ENCODE measurements at places on chromosomes 3 and 15.

DNA sequence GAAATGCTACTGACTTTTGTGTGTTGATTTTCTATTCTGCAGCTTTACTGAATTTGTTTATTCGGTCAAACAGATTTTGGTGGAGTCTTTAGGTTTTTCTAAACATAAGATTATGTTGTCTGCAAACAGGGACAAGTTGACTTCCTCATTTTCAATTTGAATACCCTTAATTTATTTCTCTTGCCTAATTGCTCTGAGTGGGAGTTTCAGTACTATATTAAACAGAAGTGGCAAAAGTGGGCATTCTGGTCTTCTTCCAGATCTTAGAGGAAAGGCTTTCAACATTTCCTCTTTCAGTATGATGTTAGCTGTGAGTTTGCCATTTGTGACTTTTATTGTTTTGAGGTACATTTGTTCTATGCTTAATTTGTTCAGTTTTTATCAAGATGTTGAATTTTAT lies 268.5 kb downstream of the WNT5A start:
- DNase-seq: no peak

GRCh38 chr3:120798346-120798745 lies 55.8 kb downstream of the GTF2E1 start:
- DNase-seq: no peak

- DNase-seq: no peak
Observed at GRCh38 chr15:62187425-62187824, 22.3 kb upstream of the C2CD4B start.

- DNase-seq: no peak
Observed at GRCh38 chr3:150843241-150843640, 62.0 kb downstream of the MINDY4B start.

GRCh38 chr15:80289528-80290495 lies 37.8 kb upstream of the CTXND1 start:
- DNase-seq: no peak

DNA sequence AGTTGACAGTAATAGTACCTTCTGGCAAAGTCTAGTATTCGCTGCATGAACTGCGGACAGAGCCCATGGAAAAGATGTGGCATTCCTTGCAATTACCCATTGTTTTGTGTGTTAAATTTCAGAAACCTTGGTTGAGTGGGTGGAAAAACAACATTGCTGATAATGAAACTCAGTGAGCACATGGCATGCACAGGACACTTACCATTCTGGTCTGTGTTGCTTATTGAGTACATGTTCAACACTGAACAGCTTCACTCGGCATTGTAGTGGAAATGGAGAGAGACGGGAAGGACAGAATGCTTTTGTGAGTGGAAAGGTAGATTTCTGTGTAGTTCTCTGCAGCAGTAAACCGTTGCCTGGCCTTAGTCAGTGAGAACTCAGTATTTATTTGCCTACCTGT lies 165.3 kb downstream of the FNDC3B start:
- no peak for DNase-seq

DNA sequence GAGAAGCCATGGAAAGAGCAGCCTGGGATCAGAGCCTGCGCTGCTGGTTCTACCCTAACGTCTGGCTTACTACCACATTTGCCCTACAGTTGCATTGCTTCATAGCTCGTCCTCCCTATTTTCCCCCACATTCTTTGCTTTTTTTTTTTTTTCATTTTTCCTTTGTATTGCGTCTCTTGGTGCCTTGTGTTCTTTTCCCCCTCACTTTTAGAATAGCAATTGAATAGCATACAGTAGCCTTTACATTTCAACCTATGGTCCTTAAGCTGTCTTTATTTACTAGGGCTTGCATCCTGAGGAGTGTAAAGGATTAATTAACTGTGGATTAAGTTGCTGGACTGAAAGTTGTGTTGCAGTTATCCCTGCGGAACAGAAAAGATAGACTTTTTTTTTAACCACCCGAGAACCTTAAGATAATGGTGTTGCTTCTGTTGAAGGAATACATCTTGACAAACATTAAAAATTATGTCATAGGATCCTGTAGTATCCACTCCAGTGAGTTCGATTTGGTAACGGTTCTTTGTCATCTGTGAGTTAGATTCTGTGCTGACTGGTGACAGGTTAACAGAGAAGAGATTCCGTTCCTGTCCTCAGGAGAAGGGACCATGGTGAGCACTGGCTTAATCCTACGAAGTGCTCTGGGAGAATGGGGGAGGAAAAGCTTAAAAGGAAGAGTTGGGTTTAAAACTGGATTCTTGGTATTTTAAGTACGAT lies 417.4 kb upstream of the NAALADL2 start:
- DNase-seq: peak; percentile 38

DNA sequence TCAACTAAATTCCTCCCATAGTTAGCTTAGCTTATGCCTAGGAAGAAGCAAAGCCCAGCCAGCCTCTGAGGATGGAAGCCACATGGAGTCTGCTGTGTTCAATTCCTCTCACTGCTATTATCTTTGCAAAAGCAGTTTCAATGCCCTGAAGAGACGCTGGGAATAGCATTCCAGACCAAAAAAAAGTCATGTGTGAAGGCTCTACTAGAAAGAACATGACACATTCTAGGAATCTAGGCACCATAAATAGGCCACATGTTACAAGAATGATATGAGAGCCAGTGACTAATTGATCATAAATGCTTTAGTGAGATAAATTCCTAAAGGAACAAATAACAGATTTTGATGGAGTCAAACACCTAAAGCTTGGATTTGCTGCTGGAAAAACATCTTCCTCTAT lies 800.8 kb downstream of the TUSC7 start:
- no peak for DNase-seq

DNA sequence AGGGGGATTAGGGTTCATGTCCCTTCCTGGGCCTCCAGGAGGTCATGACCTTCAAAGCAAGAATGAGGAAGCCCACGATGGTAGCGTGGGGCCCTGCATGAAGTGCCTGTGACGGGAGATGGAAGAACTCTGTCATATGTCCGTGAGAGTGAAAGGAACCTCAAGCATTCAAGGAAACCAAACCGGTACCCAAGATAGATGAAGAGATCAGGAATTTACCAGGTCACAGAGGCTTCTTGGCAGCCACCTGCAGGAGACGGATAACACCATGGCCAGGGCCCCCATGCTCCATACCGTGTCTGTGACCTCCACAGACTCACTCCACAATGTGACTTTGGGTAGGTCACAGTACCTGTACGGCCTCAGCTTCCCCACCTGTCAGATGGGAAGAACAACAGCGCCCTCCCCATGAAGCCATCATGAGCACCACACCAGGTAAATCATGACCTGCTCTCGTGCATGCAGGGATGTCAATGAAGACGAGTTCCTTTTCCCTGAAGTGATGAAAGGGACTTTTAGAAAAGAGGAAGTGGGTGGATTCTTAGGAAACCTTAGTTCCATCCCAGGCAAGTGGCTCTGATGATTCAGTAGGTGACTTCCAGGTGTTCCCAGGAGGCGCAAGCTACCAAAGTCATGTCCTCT lies 23.3 kb upstream of the CYP11A1 start:
- peak; percentile 47 for DNase-seq

GRCh38 chr3:57206423-57206822 lies 6.6 kb upstream of the HESX1 start:
- DNase-seq: no peak

DNA sequence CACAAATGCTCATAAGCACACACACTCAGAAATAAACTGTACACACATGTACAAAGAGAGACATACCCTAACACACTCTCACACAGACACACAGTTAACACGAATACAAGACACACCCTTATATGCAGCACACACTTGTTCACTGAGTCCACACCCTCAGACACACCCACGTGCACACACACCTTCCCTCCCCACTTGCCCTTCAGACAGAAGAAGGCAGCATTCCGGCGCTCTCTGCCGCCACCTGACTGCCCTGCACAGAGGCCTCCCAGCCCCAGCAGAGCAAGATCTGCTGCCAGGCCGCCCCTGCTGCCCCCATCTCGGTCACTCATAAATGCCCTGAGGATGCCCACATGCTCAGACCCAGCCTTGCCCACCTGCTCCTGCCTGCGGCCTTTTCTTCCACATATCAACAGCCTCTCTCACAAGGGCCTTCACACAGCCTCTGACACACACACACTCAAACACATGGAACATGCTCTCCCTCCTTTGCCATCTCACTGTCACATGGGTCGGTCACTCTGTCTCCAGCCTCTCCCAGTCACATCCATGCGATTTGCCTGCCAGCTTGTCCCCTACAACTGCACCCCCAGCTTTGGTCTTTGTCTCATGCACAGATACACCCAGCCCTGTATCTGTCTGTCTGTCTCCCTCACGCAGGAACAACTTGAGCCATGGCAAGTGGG lies 71.1 kb downstream of the EPHB3 start:
- no peak for DNase-seq

DNA sequence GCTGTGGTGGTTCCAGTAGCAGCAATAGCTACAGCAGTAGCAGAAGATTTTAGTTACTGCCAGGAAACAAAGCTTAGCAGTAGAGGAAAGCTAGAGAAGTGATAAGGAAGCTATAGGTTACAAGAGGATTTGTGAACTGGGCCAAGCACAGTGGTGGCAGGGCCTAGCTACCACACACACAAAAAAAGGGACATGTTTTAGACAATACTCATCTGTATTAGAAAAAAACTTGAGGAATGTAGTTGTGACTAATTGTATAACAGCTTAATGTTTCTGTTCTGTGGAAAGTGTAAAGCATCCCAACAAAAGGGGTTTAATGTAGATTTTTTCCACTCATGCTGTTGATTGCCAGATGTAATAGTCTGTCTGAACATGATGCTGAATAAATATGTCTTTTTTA lies 29.9 kb upstream of the PFN2 start:
- no peak for DNase-seq

- DNase-seq: no peak
Observed at GRCh38 chr3:181006541-181006940, 17.0 kb upstream of the DNAJC19 start.

DNA sequence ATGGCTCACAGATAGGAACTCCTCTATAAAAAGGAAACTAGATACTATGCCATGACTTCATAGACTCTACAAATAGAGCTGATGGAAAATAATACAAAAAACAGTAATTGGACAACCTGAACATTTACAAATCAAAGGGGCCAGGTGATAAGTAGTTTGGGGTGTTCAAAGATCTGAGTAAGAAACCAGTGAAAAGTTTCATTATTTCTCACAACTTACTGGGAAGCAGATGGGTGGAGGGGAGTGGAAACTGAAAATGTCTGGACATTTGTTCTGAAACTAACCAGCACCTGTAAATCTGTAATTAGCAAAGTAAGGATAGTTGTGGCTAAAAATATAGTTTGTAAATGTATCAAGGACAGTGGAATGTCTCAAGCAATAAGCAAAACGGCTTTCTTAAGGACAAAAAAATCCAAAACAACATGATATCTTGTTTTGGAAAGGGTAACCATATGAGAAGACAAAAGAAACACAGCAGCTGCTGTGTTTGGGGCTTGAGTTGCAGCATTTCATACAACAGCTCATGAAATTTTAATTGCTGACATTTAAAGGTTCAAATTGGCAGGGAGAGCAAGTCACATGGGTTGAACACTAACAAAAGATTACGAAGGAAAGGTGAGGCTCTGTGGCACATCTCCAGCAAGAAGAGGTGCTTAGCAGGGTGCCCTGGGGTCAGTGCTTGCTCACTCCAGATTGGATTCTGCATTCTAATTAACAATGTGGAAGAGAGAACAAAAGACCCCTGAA lies 26.8 kb upstream of the THBS1 start:
- no peak for DNase-seq

- DNase-seq: no peak
Observed at GRCh38 chr3:127738192-127738840, 65.6 kb downstream of the ABTB1 start.

DNA sequence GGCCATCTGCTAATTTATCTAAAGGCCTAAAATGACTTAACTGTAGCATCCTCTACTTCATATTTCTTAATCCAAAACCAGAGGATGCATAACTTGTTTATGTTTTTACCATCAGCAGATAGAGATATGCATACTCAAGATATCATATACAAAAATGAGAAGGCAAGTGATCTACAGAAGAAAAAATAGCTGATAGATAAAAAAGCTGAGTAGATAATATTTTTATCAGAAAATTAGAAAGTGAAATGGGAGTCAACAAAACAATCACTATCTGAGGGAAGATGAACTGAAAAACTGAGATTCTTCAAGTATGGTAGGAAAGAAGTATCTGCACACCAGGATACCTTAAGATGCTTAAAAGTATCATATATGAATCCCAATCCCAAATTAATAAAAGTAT lies 25.4 kb downstream of the DYNC1LI1 start:
- no peak for DNase-seq

GRCh38 chr15:78618064-78618463 lies 2.7 kb downstream of the CHRNA3 start:
- no peak for DNase-seq

DNA sequence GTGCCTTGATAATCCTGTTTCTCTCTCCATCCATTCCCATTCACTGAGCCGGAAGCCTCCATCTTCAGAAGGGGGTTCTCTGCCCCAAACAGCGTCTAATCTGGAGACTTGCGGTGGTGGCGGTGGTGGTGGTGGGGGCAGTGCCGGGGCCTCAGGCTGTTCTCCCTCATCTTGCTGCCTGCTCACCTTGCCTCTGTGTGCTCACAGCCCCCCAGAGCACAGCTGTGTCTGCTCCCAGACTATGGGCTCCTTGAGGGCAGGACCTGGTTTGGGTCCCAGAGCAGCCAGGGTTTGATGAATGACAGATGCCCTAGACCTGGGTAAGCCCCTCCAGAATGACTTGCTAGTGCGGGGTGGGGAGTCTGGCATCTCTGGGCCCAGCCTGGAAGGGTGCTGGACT lies 430 bp upstream of the PSTPIP1 start:
- DNase-seq: no peak

DNA sequence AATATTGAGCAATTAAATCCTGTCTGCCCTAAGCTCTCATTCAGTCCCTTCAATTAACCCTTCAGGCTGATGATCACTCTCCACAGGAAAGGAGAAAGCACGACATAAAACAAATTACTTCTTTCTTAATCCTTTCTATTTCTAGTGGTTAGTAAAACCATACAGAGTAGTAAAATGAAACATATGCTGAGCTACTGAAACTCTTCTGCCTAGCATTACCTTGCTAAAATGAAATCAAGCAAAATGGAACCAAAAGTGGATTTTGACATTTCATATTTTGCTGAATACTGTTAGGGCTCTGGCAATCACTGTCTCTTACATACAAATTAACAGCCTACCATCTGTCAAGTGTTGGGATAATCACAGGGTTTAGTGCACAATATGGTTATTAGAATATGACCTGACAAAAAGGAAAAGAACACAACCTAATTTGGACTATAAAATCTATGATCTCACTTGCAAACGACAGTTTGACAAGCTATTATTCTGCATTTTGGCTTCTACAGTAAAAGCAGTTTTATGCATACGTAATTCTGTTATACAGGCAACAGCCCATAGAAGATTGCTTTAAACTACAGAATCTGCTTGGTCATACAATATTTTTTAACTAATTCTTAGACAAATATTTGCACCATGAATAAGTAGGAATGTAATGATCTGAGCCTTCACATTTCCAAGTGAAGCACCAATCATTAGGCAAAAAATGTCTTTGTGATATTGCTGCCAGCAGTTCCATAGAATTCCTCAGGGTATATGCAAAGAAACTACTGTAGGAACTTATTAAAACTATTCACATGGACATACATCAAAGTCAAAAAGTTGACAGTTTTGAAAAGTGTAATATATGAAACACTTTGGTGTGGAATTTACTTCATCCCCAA lies 105.0 kb downstream of the FHIT start:
- DNase-seq: no peak

All from Kasumi-1 (cell line).